Activated T-cell treated with anti-CD3 and anti-CD28 coated beads for 24 hours (primary cell): ENCODE measurements at places on chromosomes 5 and 9.

DNA sequence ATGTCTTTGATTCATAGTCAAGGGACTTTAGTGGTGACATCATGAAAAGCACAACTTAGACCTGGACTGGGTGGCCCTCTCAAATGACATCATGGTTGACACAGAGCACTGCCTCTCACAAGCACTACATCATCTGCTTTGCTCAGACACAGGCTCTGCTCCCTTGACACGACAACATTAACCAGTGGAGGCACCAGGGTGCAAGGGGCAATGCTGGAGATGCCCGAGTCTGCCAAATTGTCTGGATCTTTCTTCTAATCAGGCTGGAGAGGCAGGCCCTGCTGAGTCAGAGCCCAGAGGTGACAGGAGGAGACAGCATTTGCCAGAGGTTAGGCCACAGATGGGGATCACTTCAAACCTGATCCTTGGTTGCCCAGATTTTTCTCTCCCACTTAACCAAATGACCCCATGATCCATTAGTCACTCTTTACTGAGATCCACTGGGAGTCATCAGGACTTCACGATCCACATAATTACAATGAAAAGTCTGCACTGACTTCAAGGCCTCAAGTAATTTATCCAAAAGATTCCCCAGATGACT lies 174.4 kb downstream of the SLIT3 start:
- DNase-seq = no peak

DNA sequence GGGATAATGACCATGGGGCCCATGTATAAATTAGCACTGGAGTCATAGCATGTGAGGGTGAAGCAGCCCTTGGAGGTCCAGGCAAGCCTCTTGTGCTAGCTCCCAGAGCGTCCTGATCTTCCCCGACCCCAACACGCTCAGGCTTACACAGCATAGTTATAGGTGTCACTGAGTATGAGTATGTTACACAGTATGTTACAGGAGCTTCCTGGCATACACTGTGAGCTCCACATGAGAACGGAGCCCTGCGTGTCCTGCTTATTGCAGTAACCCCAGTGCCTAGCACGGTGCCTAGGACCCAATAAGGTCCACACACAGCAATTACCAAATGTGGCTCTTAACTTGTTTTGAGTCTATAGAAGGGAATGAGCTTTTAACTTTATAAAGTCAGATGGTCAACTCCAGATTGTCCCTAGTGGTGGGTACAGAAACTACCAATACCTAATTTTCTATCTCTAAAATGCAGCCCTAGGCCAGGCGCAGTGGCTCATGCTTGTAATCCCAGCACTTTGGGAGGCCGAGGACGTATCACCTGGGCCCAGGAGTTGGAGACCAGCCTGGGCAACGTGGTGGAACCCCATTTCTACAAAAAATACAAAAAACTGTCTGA lies 64.1 kb downstream of the PLAC8L1 start:
- no peak for DNase-seq

- DNase-seq = no peak
These were observed 29.8 kb downstream of the HMGCR start for GRCh38 chr5:75366787-75367186.

GRCh38 chr5:44952376-44952775 lies 143.6 kb downstream of the MRPS30 start:
- no peak for DNase-seq

DNA sequence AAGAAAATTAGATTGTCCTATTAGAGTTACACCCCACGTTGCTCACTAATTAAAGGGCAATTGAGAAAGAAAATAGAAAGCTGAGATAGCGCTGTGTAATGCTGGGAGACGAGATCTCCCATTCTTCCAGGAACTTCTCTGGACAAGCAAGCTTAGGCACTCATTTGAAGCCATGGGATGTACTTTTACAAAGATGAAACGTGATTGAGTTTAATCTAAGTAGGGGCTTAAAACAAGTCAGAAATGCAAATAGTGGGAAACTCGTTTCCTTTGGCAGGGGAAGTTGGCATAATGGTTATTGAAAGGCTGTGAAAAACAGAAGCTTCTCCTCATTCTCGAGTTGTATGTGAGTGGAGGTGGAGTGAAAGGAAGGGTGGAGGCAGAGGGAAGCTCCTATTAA lies 3.7 kb downstream of the PRDM6 start:
- DNase-seq = no peak

GRCh38 chr5:169150108-169150507 lies 150.8 kb downstream of the SLIT3 start:
- no peak for DNase-seq

DNA sequence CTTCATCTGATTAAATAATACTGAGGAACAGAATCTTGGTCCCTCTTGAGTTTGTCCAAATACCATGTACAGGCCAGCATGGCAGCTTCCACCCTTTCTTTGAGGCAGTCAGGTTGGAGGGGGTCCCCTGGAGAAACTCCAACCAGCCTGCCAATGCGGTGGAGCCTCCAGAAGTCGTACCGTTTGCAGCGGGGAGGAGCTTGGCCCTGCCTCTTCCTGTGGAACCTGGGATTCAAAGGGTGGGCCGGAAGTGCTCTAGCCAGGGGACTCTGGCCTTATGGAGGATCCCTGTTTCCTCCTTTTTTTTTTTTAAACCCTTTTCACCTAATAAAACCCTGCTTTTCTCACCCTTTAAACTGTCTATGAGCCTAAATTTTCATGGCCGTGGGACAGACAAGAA lies 216.3 kb upstream of the ZNF608 start:
- DNase-seq = no peak

- DNase-seq = no peak
These were observed 7.8 kb upstream of the MVB12B start for GRCh38 chr9:126318858-126319257.

- no peak for DNase-seq
These were observed 36.5 kb upstream of the LRRC14B start for GRCh38 chr5:154826-155225.
